Melanocyte of skin (primary cell): ENCODE measurements at places on chromosomes 2 and 18. TPM values are rescaled to one million over a fixed set of nuclear protein-coding genes. Genes with fewer than 3 reads are reported as not detected.

SP140 gene
- total RNA-seq: under 0.01 TPM in 1 of 2 replicates, not detected in the other

PID1 gene
- total RNA-seq: 3.3 and 4.5 TPM in 2 replicates

SERPINB5 gene
- not detected in 2 replicates for total RNA-seq

CYTIP gene
- not detected in 2 replicates for total RNA-seq

M1AP gene
- total RNA-seq: not detected in 2 replicates

ZNF892 gene
- 5.2 and 6.5 TPM in 2 replicates for total RNA-seq

INHA gene
- 0.34 TPM in 1 of 2 replicates, not detected in the other for total RNA-seq

REG1B gene
- total RNA-seq: not detected in 2 replicates

ITPRIPL1 gene
- total RNA-seq: under 0.01 and 2.5 TPM in 2 replicates

VSNL1 gene
- not detected in 2 replicates for total RNA-seq

C1D gene
- total RNA-seq: 34.4 and 36.6 TPM in 2 replicates

FAHD2B gene
- total RNA-seq: 28.0 and 28.2 TPM in 2 replicates

EGR4 gene
- total RNA-seq: not detected in 2 replicates

DNAH7 gene
- total RNA-seq: 0.34 and 0.73 TPM in 2 replicates
